GM13977 (cell line): ENCODE measurements at places on chromosomes 12 and 14.

DNA sequence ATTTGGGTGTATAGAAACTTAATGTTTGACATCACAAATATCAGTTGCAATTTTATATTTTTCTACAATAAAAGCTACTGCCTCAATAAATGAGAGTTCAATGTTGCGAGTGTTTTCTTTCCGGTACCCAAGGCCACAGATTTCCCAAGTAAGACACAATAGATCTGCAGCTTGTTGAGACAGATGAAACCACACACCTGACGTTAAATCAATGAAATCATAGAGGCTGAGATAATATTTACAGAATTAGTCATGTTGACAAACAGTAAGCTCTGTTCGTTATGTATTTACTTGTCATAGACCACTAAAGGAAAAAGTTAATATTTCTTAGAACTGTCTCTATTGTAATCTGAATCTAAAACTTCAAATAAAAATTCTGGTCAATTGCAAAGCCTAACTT, 49.2 kb upstream of the PTHLH start:
- no peak for DNase-seq

DNA sequence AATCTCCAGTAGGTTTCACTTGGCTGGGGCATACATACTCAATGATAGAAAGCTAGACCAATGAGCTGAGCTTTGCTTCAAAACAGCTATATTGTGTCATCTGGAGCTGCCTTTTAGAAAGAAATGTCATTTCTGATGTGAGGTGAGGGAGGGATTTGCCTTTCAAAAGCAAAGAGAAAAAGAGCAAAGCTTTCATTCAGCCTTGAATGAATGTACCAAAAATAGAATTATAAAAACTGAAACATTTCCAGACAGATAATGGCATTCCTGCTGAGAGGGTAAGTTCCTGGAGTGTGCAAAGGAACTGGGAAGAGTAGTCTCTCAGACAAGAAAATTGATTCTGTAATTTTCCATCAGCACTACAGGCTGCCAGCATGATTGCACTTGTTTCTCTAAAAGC, 710.0 kb downstream of the LRFN5 start:
- no peak for DNase-seq

DNA sequence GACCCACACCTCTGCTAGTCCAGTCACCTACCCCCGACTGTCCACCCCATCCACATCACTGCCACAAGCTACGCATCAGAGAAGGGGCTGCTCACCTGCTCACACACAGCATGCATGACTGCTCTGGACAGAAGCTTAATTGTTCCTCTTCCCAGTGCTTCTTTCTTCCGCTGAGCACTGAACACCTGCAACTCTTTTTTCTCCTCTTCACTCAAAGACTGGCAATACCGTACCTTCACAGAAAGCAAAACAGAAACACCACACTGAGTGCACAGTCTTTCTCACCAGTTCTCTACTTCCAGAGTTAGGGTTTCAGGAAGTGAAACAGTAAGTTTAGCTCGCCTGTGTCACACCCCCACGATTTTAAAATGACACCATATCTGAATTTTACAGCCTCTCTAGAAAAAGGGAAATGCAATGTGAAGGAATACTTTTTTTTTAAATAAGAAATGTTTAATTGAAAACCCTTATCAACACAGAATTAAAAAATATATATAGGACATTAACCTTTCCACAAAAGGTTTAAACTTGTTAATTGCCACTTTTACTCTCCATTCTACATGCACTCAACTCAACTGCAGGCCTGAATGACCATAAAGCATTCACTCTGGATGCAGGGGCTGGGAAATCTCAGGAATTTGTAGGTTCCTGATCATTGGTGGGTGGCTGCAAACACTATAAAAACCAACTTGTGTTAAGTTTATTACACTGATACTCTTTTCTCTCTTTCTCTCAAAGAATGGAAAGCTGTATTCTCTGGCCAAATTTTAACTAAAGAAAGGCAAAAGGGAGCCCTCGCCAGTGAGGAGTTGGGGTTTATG, 120.0 kb downstream of the PRICKLE1 start:
- peak; percentile 70 for DNase-seq

DNA sequence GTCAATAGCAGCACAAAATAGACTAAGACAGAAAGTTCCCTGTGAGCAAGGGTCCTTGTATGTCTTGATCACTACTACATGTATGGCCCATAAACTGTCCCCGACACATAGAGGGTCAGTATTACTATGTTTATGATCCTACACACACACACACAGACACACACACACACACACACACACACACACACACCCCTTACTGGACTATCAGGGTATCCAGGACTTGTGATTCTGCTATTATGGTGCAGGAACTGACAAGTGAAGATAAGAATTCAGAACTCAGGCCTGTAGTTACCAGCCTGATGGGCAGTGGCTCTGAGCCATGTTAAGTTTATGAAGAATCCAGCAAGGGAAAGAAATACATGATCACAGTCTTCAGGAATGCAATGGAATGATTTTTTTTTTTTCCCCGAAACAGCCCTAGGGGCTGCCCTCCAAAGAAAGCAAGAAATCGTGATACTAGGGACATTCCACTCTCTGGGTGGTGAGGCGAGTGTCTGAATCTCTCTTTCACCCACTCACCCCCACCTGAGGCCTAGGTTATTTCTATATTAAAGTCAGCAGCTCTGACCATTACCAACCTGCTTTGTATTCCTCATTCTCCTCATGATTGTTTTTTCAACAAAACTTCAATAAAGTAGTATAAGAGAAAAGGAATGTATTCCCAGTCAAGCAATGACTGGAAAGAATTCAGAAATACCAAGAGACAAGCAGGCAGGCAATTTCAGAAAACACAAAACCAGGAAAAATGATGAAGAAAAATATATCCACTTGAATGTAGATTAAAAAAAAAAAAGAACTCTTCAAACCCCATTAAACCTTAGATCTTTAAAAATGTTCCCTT, 105.8 kb downstream of the AVPR1A start:
- no peak for DNase-seq

- DNase-seq, result no peak
These were observed 90.3 kb downstream of the DDHD1 start for GRCh38 chr14:53062856-53063255.

DNA sequence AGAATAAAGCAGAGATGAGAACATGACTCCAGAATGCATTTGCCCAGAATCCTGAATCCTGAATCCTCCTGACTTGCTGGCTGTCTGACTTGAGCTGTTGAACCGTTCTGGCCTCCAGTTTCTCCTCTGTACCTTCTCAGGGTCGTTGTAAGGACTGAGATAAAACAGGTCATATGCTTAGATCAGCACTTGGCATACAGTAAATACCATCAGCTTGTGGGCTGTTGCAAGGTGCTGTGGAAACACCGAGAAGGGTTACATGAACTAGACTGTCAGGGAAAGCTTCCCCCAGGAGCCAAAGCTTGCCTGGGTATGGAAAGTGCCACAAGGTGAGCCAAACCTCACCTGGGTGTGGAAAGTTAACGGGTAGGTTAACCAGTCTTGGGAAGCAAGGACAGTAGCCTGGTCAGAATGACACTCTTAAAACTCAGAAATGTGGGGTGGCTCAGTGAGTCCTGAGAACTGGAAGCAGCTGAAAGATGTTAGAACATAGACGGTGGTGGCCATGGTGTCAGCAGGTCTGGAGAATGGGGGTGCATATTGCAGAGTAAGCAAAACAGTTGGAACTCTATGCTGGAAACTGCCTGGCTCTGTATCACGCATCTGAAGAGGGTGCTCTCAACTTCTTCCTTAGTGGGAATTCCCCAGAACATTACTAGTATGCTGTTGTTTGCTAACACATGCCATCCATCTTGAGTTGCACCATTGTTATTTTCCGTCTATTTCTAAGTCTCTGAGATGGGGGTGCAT, 105.3 kb upstream of the DYRK2 start:
- no peak for DNase-seq

DNA sequence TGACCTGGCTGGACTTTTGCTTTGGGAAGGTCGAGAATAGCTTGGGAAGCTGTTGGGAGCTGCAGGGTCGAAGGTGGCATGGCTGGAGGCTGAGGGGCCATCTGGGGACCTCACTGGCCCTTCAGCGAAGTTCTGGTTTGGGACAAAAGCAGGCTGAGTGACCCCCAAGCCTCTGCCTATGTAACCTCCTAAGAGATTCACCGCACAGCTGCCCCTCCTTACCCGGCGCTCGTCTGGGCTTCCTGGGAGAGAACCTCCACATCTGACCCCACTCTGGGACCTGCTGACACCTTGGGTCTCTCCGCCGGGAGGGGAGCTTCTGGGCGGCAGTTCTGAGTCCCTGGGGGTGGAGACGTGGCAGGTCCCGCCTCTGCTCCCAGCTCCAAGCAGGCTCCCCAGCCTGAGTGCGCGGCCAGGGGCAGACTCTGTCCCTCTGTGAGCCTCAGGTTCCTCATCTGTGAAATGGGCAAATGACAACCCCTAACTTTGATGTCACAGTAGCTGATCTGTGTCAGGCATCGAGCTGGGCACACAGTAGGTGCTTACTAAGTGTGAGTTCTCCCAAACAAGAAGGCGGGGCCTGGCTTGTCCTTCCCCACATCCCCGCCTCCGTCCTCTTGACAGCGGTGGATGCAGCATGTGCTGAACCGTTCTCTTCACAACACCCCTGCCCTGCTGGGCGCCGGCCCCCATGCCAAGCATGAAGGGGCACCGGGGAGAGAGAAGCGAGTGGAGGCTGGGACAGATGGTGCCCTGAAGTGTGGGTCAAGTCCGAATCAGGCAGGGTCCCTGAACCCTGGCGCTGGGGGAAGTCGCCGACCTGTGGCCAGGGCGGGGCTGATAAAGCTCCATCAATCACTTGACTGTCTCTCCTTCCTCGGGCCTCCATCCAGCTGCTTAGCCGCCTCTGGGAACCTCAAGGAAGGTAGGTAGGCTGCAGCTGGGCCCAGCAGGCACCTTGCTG, 3.8 kb downstream of the EXOC3L4 start:
- no peak for DNase-seq

- DNase-seq, result peak; percentile 22
These were observed 412.4 kb downstream of the PCNX1 start for GRCh38 chr14:71319666-71320065.

- DNase-seq, result peak; percentile 17
These were observed 112.9 kb downstream of the DAAM1 start for GRCh38 chr14:59301354-59301753.

- no peak for DNase-seq
These were observed 22.3 kb downstream of the G2E3 start for GRCh38 chr14:30581283-30581625.

- no peak for DNase-seq
These were observed 532.5 kb downstream of the VRK1 start for GRCh38 chr14:97329701-97330100.

GRCh38 chr12:92133795-92134637, 11.6 kb downstream of the BTG1 start:
- DNase-seq, result no peak

- DNase-seq, result no peak
These were observed 56.2 kb upstream of the DDHD1 start for GRCh38 chr14:53209370-53209769.

DNA sequence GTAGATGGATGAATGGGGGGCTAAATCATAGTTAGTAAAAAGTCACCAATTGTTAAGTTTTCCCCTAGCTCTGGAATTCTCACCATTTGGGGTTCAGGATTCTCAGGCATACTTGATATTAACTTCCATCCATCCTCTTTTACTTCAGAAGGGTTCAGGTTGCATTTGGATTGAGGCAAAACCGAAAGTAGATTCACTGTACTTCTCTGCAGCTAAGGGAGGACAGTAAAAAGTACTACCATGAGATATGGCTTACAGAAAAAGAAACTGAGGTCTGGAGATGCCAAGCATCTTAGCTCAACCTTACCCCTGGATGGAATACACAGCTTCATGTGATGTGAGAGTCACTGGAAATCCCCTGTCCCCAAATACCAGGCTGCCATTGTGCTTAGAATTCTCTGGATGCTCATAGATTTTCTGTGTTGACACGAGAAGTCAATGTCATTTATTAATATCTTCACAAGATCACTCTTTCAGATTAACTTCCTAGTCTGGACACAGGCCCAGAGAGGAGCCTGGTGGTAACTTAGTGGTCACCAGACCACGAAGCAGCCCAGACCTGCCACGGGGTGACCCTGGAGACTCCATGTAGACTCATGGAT, 87.1 kb downstream of the SSPN start:
- no peak for DNase-seq

DNA sequence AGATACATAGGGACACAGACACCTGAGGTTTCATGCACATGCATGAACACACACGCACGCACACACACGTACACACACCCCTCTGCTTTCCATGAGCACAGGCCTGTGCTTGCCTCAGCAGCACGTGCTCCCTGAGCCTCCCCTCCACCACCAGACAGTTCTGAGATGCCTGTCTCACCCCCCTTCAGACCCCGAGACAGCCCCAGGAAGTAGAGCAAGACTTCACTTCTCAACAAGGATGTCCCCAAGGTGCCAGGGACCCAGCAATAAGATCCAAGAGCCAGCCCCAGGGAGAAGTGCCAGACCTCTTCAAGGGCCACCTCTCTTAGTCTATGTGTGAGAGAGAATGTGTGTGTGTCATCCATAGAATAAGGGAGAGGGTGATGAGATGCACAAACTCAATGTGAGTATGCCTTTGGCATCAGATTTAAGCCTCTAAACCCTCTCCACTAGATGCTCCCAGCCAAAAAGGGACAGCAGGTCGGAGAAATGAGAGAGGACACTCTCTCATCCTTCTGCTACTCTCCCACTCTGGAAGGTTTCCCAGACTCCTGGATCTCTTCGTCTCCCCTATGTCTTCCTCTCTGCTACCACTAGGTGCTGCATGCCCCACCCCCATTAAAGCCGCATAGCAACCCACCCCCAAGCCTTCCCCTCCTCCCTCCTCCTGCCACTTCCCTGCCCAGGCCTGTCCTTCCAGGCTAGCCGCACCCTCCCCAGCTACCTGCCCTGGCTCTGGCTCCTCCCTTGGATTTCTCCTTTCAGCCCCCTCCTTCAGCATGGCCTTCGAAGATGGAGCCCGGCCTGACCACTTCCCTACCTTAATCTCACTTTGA, 7.7 kb downstream of the RARG start:
- no peak for DNase-seq

DNA sequence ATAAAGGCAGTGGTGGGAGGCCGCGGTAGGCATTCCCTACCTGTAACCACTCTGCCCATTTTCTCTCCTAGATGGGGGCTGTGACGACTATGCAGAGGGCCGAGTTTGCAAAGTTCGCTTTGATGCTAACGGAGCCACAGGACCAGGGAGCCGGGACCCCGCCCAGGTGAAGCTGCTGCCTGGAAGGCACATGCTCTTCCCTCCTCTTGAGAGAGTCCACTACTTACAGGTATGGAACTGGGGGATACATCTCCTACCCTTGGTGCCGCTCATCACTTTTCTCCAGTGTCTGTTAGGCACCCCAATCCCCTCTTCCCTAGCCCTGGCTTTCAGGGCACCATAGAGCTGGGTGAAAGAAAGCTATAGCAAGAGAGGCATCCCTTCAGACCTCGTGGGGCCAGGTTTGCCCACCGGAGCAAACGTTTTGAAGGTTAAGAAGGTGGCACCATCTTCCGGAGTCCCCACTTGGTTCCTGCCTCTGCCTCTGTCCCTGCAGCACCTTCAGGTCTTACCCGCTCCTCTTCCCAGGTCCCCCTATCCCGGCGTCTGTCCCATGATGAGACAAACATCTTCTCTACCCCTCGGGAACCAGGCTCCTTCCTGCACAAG, 2.0 kb upstream of the P3H3 start:
- no peak for DNase-seq
